Activated naive CD8-positive, alpha-beta T cell treated with anti-CD3 and anti-CD28 coated beads, Interleukin-2, amount 50 U/mL, for 16 hours (primary cell): ENCODE measurements at places on chromosomes 11 and 22.

DNA sequence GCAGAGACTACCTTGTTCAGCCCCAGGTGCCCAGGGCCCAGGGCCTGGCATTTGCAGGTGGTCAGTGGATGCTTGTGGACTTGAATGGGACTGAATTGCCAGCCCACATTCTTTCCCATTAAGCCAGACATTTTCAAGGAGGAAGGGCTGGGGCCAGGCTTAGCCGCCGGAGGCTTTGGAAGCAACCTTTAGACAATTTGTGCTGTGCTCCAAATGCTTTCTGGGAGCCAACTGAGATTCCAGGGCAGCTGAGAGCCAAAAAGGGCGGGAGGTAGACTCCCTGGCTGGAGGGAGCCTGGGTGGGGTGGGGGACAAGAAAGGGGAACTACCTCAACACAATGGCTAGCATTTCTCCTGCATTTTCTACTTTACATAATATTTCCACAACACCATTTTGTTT lies 54.8 kb upstream of the TIMP3 start:
- DNase-seq = no peak

DNA sequence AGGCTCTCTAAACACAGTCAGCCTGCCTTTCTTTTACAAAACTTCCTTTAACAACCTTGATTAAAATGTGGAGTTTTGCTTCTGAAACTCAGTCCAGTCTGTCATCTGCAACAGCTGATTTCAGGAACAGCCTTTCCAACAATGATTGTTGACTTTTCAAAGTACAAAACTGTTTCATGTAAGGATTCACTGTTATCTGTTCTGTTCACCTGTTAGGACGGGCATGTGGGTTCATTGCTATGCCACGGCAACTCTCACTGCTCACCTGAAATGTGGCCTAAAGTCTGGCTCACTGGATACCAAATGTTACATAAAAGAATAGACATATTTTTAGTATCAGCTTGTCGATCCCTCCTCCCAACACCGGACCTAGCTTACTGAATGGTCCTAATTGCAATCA lies 242.8 kb downstream of the LUZP2 start:
- DNase-seq = no peak

DNA sequence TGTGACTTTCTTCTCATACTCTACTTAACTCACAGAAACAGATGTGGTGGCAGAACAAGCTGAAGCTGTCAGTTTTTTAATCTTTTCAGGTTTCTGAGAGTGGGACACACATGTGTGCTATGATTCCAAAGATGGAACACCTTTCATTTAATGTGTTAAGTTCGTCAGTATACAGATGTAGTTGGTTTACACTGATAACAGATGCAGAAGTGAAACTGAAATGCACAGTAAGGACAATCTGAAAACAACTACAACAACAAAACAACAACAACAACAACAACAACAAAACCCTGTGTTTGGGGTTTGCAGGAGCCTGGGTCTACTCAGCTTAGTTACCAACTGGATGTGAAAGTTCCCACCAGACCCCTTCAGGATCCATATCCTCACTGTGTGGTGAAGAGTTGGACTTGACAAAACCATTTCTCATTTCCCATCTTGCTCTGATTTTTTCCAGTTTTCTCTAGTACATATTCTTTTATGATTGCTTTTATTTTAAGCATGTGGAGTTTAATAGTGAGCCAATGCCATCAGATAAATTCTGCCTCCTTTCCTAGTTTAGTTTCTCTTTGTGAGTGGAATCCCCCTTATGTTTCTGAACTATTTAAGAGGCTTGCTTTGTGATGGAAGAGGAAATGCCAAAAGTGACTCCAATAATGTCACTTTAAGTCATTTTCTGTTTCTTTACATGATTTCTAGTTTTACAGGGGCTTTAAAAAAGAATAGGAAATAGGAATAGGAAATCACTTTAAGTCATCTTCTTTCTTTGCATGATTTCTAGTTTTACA lies 47.8 kb downstream of the ARHGAP42 start:
- no peak for DNase-seq

- DNase-seq = no peak
These were observed 7.4 kb downstream of the TMEM9B start for GRCh38 chr11:8956860-8957259.

GRCh38 chr11:120044011-120044675 lies 93.8 kb downstream of the TRIM29 start:
- no peak for DNase-seq

GRCh38 chr11:117851106-117851505 lies 25.4 kb downstream of the FXYD6 start:
- no peak for DNase-seq

DNA sequence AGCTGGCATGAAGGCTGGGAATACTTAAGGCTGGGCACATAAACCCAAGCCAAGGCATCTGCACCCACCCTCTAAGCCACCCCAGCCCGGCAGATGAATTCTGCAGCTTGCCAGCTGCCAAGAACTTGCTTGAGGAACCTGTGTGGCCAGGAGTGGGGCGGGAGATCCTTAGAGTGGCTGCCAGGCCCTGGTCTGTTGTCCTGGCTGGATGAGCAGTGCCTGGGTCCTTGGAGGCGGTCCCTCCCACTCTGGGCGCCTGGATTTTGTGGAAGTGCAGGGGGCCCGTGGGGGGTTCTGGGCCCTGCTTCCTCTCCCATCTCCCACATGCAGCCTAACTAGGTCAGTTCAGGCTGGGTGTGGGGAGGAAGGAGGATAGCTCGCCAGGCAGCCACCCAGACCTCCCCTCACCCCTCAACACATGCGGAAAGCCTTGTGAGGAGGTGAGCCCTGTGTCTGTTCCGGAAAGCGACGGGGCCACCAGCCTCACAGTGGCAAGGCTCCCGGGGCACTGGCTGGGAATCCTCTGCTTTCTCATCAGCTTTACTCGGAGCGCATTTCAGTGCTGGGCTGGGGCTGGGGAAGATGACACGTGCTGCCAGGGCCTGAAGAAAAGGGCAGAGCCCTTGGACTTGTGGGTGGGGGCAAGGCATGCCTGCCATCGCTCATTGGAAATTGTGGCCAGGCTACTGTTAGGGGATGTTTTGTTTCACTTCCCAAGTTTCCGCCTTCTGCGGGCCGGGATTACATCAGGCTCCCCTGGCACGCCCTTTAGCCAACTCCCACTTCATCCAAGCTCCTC lies 8.4 kb downstream of the DAGLA start:
- no peak for DNase-seq

- no peak for DNase-seq
These were observed 12.9 kb downstream of the SERPINH1 start for GRCh38 chr11:75574698-75575602.

DNA sequence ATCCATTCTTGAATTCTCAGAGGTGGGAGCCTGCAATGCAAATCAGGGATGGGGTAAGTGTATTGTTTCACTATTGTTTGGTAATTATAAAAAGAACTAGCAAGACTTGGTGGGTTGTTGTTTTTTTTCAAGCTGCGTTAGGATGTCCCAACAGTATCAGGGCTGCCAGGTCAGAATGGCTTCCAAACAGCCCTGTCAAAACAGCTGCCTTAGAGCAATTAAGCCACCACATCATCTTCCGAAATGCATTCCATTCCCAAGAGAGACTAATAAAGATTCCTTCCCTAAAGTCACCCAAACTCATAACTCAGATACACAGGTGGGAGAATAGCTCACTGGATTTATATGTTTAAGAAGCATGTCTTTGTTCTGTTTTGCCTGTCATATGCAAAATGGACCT lies 23.5 kb downstream of the BBOX1 start:
- DNase-seq = no peak

DNA sequence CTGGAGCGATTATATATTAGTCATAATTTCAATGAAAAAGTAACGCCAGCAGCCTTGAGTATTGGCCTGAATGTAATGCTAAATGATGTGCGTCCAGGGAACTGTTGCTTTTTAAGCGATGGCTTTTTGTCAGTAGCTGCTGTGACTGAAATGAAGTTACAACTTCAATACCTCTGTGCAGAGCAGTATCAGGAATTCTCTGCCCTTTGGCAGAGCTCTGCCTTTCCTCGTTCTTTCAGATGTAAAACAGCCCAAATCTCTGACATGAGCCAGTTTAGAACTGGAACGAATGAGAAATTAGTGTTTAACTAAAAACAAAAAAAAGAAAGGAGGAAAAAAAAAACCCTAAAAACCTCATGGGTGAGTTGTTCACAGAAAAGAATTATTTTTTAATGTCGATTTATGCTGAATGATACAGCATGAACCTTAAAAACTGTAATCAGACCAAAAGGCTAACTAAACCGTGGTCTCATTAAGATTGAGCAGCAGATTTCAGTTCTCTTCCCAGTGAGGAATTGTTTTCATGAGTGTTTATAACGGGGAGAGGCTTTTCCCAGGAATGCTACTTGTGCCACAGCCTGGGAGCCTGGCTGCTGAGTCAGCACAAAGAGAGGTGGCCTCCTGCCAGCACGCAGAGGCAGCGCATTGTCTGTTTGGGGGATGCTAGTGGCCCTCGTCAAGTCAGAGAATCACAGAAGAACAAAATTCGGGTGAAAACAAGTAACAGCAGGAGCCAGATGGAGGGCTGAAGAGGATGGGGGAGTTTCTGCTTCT lies 146.2 kb upstream of the RASSF10 start:
- no peak for DNase-seq

- DNase-seq = no peak
These were observed 1.9 kb upstream of the PEX26 start for GRCh38 chr22:18075720-18076497.

- DNase-seq = no peak
These were observed 72.8 kb upstream of the PICALM start for GRCh38 chr11:86141727-86142126.

DNA sequence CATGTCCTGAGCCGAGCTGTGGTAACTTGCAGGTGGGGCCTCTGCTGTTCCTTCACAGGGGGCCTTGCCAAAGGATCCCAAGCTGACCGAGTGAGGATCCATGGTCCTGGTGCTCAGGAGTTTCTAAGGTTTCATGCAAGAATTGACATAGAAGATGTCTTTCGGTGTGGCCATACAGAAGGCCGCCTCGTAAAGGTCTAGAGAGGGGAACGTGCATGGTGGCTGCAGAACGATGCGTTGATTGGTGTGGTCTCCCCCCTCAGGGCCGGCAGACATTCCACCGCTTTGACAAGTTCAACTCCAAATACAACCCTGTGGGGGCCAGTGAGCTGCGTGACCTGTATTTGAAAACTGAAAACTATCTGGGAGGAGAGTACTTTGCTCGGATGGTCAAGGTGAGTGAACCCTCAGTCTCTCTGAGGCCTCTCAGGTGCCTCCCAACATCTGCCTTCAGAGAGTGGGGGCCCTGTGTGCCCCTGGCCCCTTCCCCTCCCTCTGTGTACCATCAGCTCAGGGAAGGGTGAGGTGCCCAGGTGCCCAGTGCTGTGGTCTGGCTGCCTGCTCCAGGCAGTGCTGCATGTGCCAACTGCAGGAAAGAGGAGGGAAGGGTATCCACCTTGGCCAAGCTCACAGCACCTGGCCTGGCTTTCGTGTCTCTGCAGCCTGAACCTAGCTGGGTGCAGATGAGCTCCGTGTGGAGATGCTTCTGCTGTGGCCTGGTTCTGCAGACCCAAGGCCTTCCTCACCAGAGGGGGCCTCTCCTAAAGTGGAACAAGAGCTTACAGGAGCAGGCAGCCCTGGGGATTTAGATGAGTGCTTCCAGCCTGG lies 39.8 kb downstream of the AMPD3 start:
- DNase-seq = no peak

GRCh38 chr11:128492903-128493569 lies 94.3 kb downstream of the ETS1 start:
- DNase-seq = no peak

GRCh38 chr11:106160494-106160893 lies 83.0 kb downstream of the AASDHPPT start:
- no peak for DNase-seq

DNA sequence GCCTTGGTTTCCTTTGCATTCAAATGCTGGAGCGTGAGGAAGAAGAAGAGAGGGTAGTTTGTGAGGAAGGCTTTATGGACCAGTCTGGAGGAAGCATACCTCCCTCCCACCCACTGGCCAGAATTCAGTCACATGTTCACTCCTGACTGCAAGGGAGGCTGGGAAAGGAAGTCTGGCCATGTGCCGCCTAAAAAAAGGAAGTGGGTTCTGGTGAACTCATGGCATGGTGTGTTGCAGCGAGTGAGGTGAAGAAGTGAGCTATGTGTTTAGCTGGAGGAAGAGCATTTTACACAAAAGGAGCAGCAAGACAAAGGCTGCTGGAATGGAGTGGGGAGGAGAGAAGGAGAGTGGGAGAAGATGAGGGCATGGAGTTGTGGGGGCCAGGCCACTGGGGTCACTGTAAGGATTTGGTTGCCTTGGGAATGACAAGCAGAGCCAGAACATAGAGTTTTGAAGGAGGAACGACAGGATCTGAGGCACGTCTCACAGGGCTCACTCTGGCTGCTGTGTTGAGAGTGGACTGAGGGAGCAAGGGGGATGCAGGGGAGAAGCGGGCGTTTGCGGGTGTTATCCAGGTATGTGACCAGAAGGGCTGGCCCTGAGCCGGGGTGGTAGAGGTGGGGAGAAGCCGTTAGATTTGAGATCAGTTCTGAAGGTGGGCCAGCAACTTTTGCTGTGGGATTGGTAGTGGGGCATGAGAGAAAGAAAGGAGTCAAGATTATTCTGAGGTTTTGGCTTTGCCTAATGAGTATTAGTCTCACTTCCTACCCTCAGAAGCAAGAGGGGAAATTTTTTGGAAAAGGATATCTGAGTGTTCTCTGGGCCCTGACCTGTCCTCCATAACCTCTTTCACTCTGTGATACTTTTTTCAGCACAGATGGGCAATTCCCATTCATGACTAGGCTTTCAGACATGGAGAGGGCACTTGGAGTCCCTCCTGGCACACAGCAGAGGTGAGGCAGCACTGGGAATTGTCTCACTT lies 26.4 kb downstream of the BMAL1 start:
- no peak for DNase-seq

DNA sequence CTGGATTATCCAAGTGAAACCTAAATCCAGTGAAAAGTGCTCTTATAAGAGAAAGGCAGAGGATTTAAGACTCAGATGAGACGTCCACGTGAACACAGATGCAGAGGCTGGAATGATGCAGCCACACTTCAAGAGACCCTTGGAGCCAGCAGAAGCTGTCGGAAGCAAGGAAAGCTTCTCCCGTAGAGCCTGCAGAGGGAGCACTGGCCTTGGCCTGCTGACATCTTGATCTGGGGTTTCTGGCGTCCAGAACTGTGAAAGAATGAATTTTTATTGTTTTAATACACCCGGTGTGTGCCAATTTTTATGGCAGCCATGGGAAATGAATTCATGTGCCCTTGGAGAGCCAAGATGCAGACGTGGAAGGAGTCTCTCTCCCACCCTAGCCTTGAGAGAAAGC lies 407.0 kb upstream of the B3GAT1 start:
- no peak for DNase-seq

GRCh38 chr11:115545581-115546210 lies 41.5 kb upstream of the CADM1 start:
- DNase-seq = no peak

GRCh38 chr11:45917286-45917622 lies 423 bp downstream of the PEX16 start:
- no peak for DNase-seq

- no peak for DNase-seq
These were observed 53.4 kb downstream of the KCNJ1 start for GRCh38 chr11:128813729-128814128.

DNA sequence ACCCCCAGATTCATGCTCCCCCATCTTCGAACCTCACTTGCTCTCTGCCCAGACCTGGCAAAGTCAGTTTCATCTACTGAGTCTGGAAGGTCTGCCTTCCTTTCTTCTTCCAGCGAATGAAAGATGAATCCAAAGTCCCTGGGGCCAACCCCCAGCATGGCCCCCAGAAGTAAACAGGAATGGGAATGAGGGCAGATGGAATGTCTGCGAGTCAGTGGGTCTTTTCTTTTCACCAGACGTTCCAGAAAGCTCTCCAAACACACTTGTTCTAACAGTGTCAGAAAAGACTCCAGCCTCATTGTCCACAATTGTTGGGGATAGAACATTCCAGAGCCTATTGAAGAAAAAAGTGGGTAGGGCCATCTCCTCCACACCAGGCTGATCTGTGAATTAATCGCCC lies 28.6 kb downstream of the RIBC2 start:
- DNase-seq = no peak
